ENCODE measurements at places on chromosomes 12 and 14.

- peak; percentile 4 for DNase-seq
Measured at GRCh38 chr12:107912421-107913004, 138.0 kb downstream of the ASCL4 start.

- no peak for DNase-seq
Measured at GRCh38 chr12:80498059-80498728, 54.2 kb downstream of the PTPRQ start.

DNA sequence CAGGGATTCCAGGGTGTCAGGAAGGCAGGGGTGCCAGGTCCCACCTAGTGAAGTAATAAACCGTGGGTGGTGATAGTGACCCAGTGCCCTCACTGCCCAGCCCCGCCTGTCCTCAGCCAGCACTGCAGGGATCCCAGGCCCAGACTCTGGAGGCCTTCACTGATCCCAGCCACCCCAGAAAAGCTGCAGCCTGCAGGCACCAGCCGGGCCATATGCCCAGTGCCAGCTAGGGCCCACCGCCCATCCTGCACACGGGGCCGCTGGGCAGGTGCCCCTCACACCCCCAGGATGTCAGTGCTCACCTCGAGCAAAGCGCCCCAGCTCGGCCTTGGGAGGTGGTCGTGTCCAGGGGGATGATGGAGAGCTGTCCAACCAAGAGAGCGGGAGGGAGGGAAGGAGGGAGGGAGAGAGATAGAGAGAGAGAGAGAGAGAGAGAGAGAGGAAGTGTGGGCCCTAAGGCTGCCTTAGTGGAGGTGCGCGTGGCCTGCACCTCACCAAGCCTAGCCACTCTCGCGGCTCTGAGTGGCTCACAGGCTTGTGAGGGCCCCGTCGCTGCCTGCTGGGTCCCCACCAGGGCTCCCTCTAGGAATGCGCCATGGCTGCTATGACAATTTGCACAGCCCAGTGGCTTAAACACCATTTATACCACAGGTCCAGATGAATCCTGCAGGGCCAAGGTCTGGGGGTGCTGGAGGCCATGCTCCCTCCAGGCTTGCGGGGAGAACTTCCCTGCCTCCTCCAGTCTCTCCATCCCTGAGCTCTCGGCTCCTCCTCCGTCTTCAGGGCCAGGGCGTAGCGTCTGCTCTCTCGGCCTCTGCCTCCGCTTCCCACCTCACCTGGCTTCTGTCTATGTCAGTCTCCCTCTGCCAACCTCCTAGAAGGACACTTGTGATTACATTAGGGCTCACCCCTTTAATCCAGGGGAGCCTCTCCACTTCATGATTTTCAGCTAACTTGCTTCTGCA lies 401.0 kb downstream of the TMEM121 start:
- no peak for DNase-seq

GRCh38 chr14:22221508-22221907 lies 367.5 kb downstream of the DAD1 start:
- no peak for DNase-seq

DNA sequence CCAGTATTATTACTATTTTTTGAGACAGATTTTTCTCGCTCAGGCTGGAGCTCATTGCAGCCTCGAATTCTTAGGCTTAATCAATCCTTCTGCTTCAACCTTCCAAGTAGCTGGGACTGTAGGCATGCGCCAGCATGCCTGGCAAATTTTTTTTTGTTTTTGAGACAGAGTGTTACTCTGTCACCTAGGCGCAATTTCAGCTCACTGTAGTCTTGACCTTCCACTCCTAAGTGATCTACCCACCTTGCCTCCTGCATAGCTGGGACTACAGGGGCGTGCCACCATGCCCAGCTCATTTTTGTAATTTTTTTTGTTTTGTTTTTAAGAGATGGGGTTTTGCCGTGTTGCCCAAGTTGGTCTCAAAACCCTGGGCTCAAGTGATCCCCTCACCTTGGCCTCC lies 15.2 kb downstream of the ERC1 start:
- no peak for DNase-seq

DNA sequence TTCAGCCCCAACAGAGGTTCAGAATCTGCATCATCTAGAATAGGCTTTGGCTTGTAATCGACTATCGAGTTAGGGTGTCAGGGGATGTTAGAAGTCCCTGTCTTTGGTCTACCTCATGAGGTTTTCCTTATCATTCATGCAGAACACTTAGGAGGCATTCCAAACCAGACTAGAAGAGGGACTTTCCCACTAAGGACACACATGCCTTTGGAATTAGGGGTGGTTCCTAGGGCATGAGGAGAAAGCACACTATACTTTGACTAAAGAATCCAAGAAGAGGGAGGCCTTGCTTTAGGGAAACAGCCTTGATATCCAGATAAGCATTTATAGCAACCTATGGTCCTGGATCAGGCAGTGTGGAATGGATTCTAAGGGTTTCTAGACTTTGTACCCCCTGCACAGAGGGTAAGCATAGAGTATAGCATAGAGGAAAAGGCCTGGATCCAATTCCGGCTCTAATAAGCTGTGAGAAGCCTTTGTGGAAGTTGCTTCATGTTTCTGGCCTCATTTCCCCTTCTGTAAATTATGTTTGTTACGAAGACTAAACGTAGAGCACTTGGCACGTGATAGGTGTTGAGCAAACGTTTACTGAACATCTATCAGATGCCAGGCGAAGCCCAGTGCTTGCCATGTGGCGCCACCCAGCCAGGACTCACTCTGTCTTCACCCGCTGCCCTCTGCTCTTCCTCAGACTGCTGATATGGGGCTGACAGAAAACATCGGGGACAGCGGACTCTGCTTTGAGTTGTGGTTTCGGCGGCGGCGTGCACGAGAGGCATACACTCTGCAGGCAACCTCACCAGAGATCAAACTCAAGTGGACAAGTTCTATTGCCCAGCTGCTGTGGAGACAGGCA lies 13.2 kb downstream of the ZNF219 start:
- DNase-seq: no peak

DNA sequence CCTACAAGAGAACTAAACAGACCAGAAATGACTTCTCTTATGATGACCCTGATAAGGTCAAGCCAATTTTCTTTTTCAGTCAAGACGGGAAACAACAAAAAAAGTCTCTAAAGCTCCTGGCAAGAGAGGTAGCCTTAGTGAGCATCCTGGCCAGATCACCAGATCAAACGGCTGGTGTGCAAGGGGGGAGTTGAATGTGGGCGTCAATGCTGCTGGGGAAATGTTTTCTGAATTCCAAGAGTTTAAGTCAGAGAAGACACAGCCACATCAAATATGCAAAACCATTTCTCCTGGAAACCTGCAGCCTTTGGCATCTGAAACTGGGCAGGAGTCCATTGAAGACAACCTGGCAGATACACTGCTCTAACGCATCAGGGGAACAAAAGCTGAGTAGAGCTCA lies 16.0 kb upstream of the SELPLG start:
- DNase-seq: no peak

- no peak for DNase-seq
Measured at GRCh38 chr12:132478845-132479244, 11.1 kb upstream of the FBRSL1 start.

DNA sequence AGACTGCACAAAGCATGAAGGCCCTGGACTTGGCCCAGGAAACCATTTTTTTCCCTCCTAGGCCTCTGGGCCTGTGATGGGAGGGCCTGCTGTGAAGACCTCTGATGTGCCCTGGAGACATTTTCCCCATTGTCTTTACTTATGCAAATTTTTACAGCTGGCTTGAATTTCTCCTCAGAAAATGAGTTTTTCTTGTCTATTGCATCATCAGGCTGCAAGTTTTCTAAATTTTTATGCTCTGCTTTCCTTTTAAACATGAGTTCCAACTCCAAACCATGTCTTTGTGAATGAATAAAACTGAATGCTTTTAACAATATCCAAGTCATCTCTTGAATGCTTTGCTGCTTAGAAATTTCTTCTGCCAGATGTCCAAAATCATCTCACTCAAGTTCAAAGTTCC lies 43.7 kb upstream of the TRHDE start:
- DNase-seq: no peak

DNA sequence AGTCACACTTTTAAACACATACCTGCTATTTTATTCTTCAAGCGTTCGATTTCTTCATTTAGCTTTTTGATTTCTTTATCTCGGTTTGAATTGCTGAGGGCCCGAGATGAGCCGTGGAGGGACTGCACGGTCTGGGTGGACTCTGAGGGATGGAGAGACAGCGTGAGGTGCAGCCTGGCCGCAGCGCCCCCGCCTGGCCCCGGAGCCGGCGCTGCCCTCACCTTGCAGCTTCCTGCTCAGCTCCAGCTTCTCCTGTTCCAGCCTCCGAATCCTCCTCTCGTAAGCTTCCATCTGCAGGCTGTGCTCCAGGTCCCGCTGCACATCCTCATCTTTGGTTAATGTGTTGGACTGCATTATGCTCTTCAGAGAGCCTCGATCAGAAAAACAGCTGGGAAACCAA lies 53.2 kb downstream of the AMN start:
- DNase-seq: no peak

GRCh38 chr14:33282331-33283230 lies 343.9 kb downstream of the NPAS3 start:
- no peak for DNase-seq

GRCh38 chr14:85401384-85401783 lies 128.6 kb upstream of the FLRT2 start:
- DNase-seq: no peak

DNA sequence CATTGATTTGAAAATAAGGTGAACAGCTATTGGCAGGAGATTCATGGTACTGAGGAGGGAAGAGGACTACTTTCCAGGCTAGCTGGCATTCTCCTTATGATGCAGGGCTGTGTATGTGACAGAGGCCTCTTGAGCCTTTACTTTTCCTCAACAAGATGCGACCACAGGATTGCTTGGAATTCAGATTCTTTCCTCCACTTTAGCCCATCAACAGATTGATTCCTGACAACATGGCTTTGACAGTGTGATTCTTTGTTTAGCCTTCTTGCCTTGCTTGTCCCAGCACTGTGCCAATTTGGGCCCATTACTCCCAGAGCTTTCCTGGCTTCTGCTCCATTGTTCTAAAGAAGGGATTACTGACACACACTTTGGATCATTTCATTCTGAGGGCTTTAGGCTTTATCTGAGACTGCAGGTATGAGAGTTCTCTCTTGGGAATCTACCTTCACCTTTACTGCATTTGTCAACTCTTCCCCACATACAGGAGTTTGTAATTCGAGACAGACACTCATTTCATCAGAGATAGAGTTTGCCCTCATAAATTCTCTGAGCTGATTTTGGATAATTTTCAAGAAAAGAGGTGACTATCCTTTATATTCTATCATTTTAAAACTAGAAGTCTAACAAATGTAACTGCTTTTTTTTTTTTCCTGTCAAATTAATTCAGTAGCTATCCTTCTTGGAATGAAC lies 206.4 kb upstream of the GZMB start:
- no peak for DNase-seq

- DNase-seq: peak; percentile 8
Measured at GRCh38 chr12:10153271-10154144, 18.4 kb downstream of the OLR1 start.

DNA sequence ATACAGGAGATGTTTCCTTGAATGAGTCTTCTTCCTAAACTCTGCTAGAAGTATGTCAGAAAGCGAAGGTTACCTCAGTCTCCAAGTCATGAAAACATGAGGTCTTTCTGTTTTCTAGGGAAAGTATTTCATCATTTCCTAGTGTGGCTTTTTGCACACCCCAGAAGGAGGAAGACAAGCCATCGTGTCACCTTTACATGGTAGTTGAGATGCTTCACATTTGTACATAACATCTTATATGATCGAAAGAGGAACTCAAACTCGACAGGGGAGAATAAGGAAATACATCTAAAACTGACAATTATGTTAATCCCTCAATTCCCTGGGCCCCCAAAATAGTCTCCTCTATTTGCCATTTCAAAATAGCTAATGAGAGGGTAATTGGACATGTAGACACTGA lies 214.1 kb upstream of the PLEKHG7 start:
- DNase-seq: no peak

- no peak for DNase-seq
Measured at GRCh38 chr14:34883954-34884353, 8.8 kb upstream of the BAZ1A start.

- DNase-seq: no peak
Measured at GRCh38 chr14:24316597-24316950, 5.3 kb downstream of the LTB4R start.

DNA sequence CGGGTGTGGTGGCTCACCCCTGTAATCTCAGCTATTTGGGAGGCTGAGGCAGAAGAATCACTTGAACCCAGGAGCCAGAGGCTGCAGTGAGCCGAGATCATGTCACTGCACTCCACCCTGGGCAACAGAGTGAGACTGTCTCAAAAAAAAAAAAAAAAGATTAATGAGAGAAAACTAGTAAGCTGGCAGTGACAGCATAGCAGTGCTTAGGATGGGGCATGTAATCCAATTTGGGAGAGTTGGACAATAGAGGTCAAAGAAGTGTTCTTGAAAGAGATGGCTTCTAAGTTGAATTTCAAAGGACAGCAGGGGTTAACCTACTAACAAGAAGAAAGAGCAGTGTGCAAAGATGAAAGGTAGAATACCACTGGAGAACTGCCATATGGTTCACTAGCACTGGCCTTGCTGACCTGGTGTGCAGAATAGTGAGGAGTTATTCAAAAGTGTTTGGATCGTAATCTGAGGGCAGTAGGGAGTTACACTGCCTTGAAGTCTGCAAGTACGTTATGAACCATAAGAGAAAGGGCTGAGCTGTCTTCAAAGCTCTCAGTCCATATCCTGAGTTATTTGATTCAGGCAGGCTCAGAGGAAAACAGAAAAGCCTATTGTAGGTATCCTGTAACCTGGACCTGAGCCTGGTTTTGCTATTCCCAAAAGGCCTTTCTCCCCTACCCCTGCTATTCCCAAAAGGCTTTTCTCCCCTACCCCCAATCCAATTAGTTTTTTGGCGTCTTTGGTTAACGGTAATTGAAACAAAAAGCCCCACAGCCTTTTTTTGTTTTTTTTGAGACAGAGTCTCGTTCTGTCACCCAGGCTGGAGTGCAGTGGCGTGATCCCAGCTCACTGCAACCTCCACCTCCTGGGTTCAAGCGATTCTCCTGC lies 3.4 kb downstream of the XPOT start:
- no peak for DNase-seq

DNA sequence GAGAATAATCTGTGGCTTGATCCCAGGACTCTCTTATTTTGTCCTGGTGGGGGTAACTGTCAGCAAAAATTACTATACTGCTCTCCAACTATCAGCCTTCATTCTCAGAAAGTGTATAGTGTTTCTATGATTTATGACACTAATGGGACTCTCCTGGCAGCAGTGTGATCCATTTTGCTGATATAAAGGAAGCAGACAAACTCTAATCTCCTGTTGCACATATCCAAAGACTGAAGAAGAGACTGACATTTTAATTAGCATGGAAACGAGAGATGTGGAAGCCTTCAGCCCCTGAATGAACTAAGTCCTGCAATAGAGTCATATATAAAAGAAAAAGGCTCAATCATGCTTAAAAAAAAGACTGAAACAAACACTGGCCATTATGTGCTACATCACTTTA lies 127.8 kb upstream of the SSTR1 start:
- no peak for DNase-seq

- DNase-seq: no peak
Measured at GRCh38 chr14:34024768-34025144, 73.9 kb upstream of the EGLN3 start.

DNA sequence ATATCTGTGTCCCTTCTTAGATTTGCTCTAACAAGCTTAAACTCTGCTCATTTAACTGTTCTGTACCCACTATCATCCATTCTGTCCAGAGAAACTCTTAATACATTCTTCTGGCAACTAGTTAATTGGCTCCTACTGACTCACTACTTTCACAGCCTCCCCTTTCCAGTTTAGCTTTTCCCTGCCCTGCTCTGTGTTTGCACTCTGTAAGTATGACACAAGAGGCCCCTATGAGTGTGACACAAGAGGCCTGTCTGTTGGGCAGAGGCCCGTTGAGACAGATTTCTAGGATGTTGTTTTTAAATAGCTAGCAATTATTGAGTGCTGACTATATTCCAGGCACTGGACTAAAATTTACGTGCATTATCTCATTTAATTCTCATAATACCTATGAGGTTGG lies 246.0 kb upstream of the DAAM1 start:
- DNase-seq: no peak
